ENCODE measurements at places on chromosomes 3 and 15. TPM values are rescaled to one million over a fixed set of nuclear protein-coding genes. Genes with fewer than 3 reads are reported as not detected.

The SLC12A8 gene
- 0.91 TPM for total RNA-seq

- no peaks in the 10 kb centered on the region for H3K27me3 ChIP-seq
- no peaks in the 10 kb centered on the region for H3K36me3 ChIP-seq
- no peak overlapping the region for H3K27ac ChIP-seq
- H3K4me1 ChIP-seq = peaks cover 10% of the 10 kb centered on the region
Observed at GRCh38 chr3:141457624-141458236, 29.1 kb upstream of the RASA2 start.

The SYNM gene
- 2.4 TPM for total RNA-seq

The PLA2G4E gene
- total RNA-seq = not detected

DNA sequence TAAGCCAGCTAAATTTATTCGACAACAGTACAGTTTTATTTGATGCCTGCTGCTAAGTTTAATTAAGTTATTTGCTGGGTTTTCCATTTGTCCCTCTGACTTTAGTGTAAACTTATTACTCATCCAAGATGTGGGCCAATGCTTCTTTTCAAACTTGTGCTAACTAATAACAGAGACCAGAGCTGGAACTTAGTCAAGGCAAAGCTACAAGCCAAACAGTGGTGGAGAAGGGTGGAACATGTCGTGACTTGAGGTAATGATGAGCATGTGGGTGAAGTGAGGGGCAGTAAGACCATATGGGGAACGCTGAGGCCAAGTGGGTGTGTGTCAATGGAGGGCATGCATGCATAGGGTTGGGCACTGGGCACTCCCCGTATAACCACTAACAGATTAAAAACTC lies 63.9 kb downstream of the NMD3 start:
- H3K27me3 ChIP-seq = no peaks in the 10 kb centered on the region
- no peaks in the 10 kb centered on the region for H3K4me1 ChIP-seq
- H3K27ac ChIP-seq = no peak overlapping the region
- DNase-seq = no peak
- H3K4me3 ChIP-seq = no peak overlapping the region

The DNAH1 gene
- 7.0 TPM for total RNA-seq

DNA sequence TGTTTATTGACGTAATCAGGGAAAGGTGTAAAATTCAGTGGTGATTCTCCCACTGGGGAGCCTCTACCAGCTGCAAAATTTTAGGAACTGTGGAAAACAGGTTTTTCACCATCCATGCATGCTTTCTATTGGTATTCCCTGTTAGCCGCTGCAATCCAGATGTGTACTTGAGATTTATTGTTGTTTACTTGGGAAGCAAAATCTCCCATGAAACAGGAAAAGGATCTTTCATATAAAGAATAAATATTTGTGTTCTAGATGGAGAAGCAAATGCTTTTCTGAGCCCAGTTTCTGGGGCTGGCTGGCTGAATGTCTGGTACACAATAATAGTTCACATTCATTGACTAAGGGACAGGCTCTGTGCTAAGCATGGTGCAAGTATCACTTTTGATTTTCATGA lies 144.6 kb upstream of the RASGRP1 start:
- H3K4me1 ChIP-seq = no peaks in the 10 kb centered on the region
- H3K27me3 ChIP-seq = no peaks in the 10 kb centered on the region
- DNase-seq = no peak

DNA sequence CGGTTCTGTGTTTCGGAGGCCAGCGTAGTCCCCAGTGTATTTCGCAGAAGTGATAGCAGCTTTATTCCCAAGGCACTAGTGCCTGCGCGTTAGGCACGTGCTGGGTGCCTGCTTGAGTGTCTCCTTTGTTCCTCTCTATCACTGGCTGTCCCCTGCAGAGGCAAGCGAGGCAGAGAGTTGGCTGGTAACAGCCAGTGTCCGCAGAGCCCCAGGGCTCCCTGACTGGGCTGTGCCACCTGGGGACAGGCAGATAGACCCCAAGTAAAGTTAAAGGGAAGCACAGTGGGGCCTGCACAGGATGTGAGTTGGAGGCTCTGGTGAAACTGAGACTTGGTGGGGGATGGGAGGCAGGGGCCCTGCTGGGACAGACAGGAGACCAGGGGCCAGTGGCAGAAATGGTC lies 50.7 kb downstream of the APBA2 start:
- H3K36me3 ChIP-seq = peaks cover 4% of the 10 kb centered on the region
- no peak overlapping the region for H3K27ac ChIP-seq
- no peak for DNase-seq
- H3K27me3 ChIP-seq = no peaks in the 10 kb centered on the region
- H3K4me1 ChIP-seq = peaks cover 84% of the 10 kb centered on the region
- peak overlapping the region; percentile 5 for H3K4me3 ChIP-seq

DNA sequence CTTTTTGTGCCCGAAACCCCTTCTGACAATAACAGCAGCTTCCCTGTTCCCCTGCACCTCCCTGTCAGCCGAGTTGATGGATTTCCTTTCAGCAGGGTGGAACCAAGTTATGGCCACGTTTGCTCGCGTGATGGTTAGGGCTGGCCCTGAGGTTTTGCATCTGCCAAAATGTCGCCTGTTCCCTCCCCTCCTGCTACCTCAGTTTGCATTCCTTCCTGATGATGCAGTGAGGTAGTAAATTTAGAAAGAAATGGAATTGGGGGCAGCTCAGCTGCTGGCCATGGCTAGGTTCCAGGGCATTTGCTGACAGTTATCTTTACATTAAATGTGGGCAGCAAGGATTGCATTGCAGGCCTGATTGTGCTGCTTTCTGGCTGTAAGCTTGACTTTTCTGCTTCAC lies 13.2 kb downstream of the LIMD1 start:
- H3K4me3 ChIP-seq = no peak overlapping the region
- no peak for DNase-seq
- H3K36me3 ChIP-seq = no peaks in the 10 kb centered on the region
- no peaks in the 10 kb centered on the region for H3K27me3 ChIP-seq
- no peak overlapping the region for H3K27ac ChIP-seq
- H3K4me1 ChIP-seq = no peaks in the 10 kb centered on the region

DNA sequence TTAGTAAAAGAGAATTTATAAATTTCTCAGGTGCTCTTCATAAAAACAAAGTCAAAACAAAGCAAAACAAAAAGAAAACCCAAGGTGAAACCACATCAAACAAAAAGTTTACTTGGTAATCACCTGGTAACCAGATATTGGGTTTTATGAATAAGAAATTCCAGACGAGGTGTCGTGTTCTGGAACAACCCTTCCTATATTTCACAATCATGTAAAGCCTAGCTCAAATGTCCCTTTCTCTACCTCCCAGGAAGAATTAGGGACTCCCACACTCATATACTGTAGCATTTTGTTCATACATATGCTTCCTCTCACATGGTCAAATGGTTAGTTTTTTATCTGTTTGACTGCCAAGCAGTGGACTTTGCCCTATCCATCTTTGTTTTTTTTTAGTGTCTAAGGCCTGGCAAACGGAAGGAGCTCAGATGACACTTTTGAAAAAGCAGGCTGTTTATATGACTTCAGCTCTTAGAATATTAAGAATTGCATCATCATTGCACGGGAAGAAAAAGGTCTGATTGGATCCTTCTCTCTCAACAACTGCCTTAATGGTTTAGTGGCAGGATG lies 326.7 kb upstream of the TBL1XR1 start:
- H3K4me1 ChIP-seq = peaks cover 6% of the 10 kb centered on the region
- no peak overlapping the region for H3K27ac ChIP-seq
- H3K27me3 ChIP-seq = no peaks in the 10 kb centered on the region

GRCh38 chr15:83654379-83655236 lies 685 bp downstream of the ADAMTSL3 start:
- no peaks in the 10 kb centered on the region for H3K4me1 ChIP-seq
- H3K27me3 ChIP-seq = peaks cover 4% of the 10 kb centered on the region
- H3K27ac ChIP-seq = no peak overlapping the region
- H3K36me3 ChIP-seq = no peaks in the 10 kb centered on the region

The CAMK2N2 gene
- total RNA-seq = 0.66 TPM

Measured in CD8-positive, alpha-beta memory T cell (primary cell).